Stimulated activated CD8-positive, alpha-beta memory T cell treated with anti-CD3 and anti-CD28 coated beads, Interleukin-2, amount 100 ng/mL, for 1 hour (primary cell): ENCODE measurements at places on chromosomes 4 and X.

GRCh38 chr4:8856835-8857621 is 14.6 kb downstream of the HMX1 start:
- DNase-seq: no peak

DNA sequence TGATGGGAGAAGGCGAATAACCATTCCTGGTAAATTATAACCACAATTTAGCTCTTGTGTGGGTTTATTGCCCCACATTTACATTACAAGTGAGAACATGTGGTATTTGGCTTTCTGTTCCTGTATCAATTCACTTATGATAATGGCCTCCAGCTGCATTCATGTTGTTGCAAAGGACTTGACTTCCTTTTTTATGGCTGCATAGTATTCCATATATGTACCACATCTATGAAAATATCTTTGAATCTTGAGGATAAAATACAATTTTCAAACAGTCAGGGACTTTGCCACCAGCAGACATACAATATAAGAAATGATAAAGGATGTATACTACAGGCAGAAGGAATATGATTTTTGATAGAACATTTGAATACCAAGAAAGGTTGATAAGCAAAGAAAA is 27.3 kb downstream of the RAP2C start:
- no peak for DNase-seq

- DNase-seq: no peak
These were observed 733 bp upstream of the NAA15 start for GRCh38 chr4:139300431-139301112.

- DNase-seq: no peak
These were observed 770.3 kb downstream of the NLGN4X start for GRCh38 chrX:5458300-5458842.

DNA sequence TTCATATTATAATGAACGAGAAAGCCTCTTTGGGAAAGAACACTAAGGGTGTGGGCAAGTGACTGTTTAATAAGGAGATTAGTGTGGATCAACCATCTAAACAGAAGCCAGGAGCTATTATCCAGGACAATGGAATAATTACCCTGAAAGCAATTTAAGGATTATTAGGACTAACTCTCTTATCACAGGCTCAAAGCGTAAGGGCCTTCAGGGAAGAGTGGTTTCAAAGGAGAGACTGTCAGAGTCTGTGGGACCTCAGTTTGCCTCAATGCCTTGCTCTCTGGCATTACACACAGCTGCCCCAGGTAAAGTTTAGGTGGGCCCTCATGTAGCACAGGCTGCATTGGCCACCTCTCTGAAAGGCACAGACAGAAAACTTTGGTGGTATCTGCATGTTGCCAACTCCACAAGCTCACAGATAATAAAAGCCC is 717.2 kb upstream of the ADGRL3 start:
- DNase-seq: no peak
